ENCODE measurements at places on chromosomes 7 and 10.
A peak's percentile ranks its signal among the peaks of the same experiment; 100 is the strongest.

DNA sequence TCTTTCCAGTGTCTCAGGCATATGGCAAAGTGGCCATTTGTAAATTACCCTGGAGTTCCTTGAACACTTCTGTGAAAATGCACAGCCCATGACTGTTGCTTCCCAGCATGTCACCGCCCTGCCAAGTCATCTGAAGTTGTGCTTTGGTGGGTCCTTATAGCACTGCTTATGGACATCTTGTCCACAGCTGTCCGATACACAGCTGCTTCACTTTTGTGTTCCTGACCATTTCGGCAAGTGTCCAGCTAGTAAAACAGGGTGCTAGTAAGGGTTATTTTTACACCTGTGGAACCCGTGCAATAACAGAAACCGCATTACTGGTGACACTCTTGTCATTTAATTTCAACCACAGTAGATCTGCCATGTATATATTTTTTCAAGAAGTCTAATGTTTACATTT is 29.7 kb downstream of the PIP4K2A start:
- no peak for DNase-seq

DNA sequence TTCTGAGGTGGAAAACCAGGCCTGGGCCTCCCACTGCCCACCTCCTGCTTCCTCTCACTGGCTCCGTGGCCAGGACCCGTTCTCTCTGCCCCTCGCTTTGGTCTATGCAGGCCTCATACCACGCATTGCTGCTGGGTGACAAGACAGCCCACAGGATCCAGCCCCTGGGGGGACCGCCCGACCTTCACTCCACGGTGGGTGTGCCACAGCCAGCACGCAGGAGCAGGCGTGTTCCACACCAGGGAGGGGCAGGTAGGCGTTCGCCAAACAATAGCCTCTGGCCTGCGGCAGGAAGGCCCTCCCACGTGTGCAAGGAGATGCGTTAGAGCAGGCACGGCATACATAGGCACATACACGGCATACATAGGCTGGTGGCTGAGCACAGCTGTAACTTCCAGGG is 233.4 kb downstream of the WDR37 start:
- no peak for DNase-seq

GRCh38 chr7:23076772-23077171 is 28.8 kb upstream of the KLHL7 start:
- no peak for DNase-seq

DNA sequence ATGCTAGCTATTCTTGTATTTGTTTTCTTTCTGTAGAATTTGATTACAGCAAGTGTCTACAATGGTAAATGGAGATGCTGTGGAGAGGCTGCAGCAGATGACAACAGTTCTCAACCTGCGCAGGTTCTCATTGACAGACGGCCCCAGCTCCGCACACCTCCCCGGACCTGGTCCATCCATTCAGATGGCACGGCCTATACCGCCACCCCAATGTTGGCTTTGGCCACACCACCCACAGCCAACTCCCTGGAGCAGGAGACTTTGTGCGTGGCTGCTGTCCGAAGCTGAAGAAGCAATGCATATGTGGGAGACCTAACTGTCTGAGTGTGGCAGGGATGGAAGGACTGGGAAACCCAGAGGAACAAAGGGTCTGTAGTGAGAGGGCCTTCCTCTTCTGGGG is 116.4 kb upstream of the TCERG1L start:
- no peak for DNase-seq

DNA sequence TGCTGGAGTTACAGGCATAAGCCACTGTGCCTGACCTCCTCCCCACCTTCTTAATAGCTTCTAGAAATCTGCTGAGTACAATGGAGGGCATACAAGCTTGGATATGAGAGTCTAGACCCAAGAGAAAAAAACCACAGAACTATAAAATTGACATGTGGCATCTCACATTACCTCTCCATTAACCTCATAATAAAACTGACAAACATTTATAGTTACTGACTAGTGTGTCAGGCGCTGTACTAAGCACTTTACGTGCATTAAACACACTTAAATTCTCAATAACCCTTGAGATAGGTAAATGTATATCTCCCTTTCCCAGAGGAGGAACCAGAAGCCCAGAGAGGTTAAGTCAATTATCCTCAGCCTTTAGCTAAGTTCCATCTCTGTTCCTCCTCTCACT is 300.5 kb upstream of the MYO3A start:
- DNase-seq: no peak

DNA sequence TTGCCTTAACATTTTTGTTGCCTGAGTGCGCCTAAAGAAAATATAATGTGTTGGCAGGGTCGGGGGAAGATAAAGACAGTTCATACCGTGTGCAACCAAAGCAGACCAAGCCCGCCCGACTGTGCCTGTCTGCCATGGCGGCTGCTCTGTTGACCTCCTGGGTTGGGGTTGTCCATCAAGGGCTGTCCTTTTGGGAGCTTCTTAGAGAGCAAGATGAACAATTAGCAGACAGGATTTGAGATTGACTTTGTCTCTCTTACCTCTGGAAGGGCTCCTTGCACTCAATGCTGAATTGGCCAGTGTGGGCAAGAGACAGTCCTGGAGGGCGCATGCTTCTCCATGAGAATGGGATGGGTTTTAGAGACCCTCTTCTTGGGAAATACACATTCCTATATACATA is 319.6 kb downstream of the GLRX3 start:
- no peak for DNase-seq

DNA sequence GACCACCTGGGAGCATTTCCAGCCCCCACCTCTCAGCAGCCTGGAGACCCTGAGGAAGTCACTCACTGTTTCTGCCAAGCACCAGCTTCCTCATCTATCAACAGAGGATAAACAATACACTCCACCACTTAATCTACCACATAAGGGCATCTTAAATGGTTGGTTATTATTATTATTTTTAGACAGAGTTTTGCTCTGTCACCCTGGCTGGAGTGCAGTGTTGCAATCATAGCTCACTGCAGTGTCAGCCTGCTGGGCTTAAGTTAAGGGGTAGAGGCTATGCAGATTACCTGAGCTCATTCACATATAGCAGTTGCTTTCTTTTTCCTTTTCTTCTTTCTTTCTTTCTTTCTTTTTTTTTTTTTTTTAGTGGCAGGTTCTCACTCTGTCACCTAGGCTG is 59.5 kb upstream of the ELN start:
- peak; percentile 28 for DNase-seq

DNA sequence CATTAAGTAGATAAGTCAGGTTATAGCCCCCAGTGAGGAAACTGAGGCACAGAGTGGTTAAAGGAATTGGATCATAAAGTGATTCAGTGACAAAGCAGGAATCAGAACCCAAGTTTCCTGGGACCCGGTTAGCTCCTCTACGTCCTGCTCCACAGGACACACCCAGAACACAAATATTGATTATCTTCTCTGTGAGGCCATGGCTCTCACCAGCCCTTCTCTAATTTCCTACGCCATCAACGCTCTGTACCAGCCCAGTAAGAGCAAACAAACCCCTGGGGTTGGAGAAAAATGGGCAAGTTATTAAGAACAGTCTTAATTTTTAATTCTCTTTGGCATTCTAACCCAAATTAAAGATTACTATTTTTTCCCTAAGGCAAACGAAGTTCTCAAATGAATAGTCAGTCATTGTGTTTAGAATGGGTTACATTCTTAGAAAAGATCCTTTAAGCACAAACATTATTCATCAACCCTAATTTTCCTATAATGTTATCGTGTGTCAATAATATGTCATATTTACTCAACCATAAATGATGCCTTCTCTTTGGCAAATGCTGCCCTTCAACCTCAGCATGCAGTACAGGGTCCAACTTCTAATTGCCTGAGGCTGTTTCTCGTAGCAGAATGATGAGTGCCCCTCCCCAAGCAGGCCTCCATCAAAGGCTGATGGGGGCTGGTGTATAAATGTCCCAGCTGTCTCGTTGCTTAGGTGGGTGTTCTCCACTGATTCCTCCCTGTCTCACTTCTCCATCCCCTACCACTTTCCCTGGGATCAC is 25.4 kb upstream of the TM9SF3 start:
- no peak for DNase-seq

DNA sequence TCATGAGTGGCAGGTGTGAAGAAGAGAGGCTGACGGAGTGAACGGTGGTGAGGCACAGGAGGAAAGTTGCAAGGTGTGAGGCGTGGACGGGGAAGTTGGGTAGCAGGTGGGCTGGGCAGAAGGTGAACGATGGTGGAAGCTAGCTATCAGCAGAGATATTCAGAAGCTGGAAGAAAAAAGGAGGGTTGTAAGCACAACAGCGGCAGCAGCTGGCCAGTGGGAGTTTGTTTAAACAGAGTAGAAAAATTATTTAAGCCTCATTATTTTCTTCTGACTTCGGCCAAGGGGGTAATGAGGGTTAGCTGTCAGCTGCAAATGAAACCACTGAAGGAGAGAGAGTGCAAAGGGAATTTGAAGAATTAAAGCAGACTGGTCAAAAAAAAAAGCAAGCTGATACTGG is 62.1 kb upstream of the PRKAR2B start:
- no peak for DNase-seq

GRCh38 chr10:79018521-79019011 is 50.2 kb upstream of the ZMIZ1 start:
- DNase-seq: peak; percentile 13

- DNase-seq: no peak
Measured at GRCh38 chr7:155943251-155943899, 131.1 kb upstream of the SHH start.

GRCh38 chr7:150953061-150953997 is 24.8 kb downstream of the KCNH2 start:
- DNase-seq: no peak

DNA sequence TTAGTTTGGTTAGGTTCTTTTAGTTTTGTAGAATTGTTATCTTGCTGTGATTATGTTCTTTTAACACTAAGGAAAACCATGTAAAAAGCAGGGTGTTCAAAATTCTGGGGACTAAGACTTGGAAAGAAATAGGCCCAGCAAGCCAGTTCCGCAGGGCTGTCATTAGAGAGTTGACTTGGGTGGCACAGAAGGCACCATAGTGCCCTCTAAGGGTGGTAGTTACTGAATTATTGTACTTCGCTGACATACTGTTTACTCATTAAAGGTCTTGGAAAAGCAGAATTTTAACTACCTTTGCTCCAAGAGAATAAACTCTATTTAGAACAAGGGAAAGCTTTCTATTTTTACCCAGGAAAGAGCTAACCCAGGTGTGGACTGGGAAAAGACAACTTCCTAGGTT is 86.5 kb downstream of the OTUD1 start:
- no peak for DNase-seq

DNA sequence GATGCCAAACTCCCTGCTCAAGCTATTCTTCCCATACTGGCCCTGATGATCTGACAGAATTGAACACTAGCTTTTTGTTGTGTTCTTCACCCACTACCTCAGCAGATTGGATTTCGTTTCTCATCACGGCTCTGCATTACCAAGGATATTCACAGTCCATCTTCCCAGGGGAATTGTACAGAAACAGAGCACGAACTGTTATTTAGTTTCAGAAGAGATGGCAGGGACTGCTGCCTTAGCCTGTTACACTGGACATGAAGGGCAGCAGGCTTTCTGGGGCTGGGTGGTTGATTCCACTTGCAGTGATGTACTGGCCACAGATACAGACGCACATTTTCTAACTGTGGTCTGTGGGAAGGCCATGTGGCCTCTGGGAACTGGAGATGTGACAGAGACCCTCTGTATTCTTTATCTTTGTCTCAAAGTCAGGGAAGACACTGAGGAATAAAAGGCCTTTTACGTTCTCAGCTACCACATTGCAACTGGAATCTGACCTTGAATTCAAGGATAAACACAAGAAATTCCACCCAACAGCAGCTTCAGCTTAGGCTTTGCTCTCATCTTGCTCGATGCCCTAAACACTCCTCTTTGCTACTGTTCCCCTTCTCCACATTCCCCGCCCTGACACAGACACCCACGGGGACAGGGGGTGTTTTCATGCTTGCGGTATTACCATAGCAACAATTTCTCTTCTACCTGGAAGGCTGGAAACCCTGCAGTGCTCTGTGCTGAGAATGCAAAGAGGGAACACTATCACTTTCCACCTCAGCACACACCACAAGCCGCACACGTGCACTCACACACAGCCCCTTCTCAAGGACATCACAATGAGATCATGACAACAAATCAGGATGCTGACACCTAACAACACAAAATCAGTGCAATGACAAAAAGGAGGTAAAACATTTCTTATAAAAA is 81.7 kb downstream of the RNF216 start:
- peak; percentile 45 for DNase-seq

DNA sequence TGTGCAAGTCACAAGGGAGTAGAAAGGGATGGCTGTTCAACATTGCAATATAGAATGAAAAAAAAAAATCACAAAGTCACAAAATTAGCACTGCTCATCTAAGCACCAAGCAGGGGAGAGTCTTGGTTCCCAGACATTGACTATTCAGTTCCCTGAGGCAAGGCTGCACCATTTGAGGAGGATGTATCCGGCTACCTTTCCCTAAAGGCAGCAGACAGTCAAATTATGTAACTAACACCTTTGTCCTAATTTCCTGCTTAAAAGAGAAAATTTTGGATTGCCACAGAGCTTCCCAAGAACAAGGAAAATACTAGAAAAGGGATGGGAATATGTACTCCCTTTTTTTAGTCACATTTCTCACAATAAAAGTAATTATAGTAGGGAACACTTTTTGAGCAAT is 148.1 kb downstream of the PCLO start:
- DNase-seq: no peak

- no peak for DNase-seq
Measured at GRCh38 chr10:97171001-97171400, 14.8 kb downstream of the SLIT1 start.

- DNase-seq: peak; percentile 86
Measured at GRCh38 chr7:144842377-144842851, 6.6 kb upstream of the TPK1 start.

DNA sequence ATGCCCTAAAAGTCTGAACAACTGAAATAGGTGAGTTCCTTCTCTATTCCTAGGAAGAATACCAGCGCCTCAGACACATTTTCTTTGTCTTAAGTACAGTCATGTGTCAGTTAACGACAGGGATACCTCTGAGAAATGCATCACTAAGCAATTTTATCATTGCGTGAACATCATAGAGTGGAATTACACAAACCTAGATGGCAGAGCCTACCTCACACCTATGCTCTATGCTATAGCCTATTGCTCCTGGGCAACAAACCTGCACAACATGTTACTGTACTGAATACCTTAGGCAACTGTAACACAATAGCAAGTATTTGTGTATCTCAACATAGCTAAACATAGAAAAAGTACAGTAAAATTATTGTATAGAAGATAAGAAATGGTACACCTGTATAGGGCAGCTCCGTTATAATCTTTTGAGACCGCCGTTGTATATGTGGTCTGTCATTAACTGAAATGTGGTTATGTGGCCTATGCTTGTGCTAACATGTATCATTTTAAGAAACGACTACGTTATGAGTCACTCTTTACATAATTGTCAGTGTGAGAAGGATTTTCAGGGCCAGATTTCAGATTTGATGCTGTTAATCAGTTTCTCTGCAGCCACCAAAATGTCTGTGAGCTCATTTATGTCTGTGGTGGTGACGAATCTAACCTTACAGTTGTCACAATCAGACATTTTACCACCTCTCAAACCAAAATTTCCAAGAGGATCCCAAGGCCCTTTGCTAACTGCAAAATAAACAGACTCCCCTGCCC is 66.1 kb upstream of the STK17A start:
- DNase-seq: peak; percentile 18

- DNase-seq: no peak
Measured at GRCh38 chr10:82238291-82238690, 363.3 kb downstream of the NRG3 start.

- DNase-seq: no peak
Measured at GRCh38 chr7:15989194-15989593, 302.7 kb upstream of the MEOX2 start.

GRCh38 chr10:24449321-24449740 is 240.4 kb downstream of the KIAA1217 start:
- DNase-seq: peak; percentile 70

GRCh38 chr7:46145412-46145811 is 224.3 kb upstream of the IGFBP3 start:
- peak; percentile 99 for DNase-seq

All from iris pigment epithelial cell (primary cell).